ENCODE measurements at places on chromosomes 6 and 20.

DNA sequence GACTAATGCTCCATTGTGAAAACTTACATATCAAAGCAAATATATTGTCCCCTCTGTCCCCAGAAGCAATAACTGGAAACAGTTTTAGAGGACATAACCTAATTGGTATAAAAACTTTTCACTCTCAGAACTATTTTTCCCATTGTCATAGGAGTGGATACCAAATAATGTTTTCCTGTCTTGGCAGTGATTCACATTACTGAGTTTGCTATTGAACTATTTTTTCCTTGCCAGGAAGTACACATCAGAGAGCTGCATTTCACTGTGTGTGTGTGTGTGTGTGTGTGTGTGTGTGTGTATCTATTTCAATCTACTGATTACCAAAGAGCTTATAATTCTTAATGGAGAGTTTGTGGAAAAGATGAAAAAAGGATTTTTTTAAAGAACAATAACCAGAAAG is 45.4 kb downstream of the AKAP12 start:
- no peak for DNase-seq

DNA sequence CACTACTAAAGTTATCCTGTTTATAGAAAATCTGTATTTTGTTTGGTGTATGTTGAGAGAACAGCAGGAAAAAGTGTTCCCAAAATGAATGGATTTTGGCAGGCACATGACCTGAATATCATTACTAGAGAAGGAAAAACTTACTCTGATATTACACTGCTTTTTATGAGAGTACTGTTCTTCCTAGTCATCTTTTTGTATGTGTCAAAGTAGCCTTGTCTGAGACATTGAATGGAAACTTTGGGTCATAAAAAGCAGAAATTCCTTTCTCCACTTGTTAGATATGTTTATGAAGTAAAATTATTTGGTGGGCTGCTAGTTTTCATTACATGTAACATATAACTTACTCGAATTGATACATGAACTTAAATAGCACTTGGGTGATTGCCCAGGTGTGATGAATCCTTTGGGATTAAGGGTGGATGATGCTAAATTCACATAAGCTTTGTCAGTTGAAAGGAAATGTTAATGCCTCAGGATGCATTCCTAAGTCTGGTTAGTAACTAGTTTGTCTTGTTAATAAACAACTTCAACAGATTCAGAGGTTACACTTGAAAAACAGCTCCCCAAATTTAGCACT is 206.7 kb downstream of the CENPW start:
- no peak for DNase-seq

DNA sequence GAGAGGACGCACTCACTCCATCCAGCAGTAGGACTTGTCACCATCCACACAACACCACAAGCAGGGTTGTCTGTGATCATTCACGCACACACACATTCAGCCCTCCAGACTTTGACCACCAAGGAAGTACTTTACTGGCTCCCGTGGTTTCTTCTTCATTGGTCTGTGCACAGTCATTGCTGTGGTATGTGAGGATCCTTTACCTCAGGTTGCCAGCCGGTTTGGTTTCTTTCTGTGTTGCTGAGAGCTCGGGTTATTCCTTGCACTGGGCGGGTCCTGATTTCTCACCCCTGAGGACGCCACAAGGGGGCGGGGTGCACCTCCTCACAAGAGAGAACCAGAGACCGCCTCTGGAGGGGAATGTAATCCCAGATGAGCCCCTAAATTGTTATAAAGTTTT is 11.2 kb downstream of the SLC35A1 start:
- no peak for DNase-seq

- no peak for DNase-seq
These were observed 66.6 kb downstream of the AFG1L start for GRCh38 chr6:108361312-108361932.

DNA sequence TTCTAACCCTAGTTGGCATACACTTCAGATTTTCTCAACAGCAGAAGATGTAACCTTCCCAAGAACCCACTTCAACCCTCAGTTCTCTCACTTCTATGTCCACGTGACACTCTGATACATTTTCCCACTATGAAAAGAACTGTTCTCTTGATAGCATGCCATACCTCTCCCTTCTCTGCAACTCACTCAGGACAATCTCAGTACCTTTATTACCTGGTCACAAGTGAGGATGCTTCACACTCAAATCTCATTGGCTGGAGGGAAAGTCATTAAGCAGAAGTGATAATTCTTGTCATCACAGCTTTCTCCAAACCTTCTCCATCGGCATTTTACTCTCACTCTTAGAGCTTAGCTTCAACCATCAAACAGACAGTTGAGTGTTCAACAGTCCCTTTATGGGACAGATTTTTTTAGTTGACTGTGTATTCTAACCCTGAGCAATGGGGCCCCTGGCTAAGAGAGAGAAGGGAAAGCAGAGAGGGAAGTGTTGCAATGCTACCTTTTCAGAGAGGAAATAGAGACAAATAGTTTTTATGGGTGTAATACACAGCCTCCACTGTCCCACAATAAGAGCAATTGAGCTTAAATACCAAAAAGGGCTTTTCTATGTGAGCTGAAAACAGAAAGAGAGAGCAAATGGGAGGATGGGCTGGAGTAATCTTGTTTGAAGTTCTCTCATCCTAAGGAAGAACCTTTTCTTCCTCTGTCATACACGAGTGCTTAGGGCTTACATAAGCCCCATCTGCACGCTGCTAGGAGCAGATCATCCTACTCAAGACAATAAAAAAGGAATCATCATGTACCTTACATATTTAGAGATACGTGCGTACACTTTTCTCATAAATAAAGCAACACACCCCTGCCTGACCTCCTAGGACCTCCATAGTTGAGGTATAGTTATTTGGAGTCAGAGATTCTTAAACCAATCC is 16.0 kb downstream of the HLA-DPA1 start:
- DNase-seq = no peak

DNA sequence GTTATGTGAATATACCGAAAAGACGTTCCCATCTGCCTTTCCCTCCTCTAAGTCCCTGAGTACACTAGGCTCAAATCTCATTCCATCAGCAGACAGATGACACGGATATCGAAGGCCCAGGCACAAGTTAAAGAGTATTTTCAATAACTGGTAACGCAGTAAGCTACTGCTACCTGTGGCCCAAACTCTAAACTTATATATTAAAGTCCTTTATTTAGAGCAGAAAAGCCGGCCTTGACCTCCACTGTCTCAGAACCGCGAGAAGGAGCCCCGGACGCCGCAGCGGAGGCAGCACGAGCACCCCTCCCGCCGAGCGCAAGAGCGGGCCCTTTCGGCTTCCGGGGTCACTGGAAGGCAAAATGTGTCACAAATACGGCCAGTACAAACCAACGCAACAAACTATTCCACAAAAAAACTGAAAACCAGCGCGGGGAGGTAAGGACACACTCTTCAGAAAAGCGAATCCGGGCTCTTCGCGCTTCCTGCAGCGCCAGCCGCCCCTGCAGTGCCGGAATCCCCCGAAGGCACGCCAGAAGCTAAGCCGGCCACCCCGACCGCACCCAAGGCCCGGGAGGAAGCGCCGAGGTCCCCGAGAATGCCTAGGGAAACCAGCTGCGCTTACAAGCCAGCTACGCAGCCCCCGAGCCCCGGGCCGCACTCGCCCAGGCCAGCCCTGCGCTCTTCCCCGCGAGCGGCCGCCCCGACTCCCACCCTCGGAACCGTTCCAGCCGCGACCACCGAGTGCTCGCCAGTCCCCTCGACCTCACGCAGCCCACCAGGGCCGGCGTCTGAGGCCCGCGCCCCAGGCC is 681 bp downstream of the DIDO1 start:
- no peak for DNase-seq
